ENCODE measurements at places on chromosomes 12 and 14.
A peak's percentile ranks its signal among the peaks of the same experiment; 100 is the strongest.

- DNase-seq: peak; percentile 12
Measured at GRCh38 chr14:23300687-23301223, 1.9 kb downstream of the PPP1R3E start.

DNA sequence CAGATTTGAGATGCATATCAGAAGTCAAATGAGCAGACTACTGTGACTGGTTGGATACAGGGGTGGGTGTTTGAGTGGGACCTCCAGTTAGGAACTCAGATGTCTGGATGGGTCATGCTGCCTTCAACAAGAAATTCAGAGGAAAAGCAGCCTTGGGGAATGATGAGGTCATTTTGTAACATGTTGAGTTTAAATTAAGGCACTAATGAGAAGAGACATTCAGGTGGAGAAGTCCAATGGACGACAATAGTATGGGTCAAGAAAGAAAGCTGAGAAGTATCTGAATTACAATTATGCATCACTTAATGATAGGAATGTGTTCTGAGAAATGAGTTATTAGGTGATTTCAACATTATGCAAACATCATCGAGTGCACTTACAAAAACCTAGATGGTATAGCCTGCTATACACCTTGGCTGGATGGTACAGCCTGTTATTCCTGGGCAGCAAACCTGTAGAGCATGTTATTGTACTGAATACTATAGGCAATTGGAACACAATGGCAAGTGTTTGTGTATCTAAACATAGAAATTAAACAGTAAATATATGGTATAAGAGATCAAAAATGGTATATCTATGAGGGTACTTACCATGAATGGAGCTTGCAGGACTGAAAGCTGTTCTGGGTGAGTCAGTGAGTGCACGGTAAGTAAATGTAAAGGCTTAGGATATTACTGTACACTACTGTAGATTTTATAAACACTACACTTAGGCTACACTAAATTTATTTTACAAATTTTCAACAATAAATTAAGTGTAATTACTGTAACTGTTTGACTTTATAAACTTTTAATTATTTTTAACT, 414.7 kb downstream of the RAD51B start:
- DNase-seq: no peak

- no peak for DNase-seq
Measured at GRCh38 chr12:119180380-119181040, 1.8 kb downstream of the HSPB8 start.

- DNase-seq: no peak
Measured at GRCh38 chr12:67541625-67541991, 106.9 kb upstream of the DYRK2 start.

DNA sequence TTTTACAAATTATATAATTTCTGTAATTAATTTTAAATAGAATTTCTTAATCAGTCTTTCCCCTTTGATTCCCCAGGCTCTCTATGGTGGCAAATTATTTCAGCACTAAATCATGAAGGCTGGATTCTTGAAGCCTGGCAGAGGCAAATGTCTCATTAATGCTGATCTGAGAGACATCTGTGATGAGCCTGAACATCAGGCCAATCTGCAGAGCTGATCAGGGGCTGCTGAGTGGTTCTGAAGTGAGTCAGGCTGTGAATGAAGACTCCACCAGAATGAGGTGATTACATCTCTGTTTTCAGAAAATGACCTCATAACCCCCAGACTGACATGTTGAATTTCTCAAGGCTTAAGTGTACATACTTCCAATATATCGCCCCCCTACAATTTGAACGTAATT, 124.2 kb upstream of the MIS18BP1 start:
- no peak for DNase-seq

DNA sequence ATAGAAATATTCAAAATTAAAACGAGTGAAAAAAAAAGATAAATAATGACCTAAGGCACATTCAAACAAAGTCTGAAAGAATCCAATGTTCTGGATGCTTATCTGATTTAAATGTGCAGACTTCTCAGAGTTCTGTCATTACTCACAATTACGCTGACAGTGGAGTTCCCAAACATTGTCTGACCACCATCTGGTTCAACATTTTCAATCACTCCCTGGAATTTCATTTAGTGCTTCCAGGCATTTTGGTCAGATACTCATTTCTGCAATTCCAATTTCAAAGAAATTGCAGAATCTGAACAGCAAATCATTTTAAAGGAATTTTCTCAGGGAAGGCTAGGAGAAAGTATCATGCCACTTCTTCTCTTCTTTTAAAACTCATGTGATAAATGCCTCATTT, 398.2 kb upstream of the PDE3A start:
- no peak for DNase-seq

DNA sequence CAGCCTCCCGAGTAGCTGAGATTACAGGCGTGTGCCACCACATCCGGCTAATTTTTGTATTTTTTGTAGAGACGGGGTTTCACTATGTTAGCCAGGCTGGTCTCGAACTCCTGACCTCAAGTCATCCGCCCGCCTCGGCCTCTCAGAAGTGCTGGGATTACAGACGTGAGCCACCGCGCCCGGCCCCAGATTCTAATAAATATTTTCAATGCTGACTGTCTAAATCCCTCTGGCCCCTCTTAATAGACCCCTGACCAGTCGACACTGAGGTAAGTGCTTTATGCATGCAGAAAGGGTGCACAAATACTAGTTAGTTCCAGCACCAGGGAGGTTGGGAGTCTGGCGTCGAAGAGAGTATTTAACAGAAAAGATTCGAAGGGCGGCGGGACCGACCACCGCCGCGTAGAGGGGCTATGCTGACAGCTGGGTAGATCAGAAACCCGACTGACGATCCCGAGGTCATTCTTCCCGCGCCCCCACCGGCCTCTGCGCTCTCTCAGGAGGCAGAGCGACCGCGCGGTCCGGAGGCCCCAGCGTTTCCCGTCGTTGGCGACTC, 1.1 kb upstream of the SPATS2 start:
- no peak for DNase-seq

GRCh38 chr14:105100910-105101309, 35.7 kb upstream of the GPR132 start:
- no peak for DNase-seq

DNA sequence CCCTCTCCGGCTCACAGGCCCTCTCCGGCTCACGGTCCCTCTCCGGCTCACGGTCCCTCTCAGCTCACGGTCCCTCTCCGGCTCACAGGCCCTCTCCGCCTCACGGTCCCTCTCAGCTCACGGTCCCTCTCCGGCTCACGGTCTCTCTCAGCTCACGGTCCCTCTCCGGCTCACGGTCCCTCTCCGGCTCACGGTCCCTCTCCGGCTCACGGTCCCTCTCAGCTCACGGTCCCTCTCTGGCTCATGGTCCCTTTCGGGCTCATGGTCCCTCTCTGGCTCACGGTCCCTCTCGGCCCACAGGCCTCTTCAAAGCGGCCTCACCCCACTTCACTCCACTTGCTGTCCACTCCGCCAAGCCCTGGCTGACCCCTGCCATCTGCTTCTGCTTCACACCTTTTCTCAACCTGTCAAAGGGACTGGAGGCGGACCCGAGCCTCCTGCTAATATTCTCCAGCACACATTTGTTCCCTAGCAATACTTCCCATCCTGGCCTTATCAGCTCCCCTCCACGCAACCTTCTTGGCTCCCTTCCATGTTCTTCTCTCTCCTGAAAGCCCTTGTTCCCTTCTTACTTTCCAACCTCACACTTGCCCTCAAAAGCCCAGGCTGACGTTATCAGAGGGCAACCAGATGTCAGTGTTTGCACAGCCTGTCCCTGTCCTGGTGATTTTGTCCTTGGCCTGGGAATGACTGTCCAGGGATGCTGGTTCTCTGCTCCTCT, 176.7 kb downstream of the CALM1 start:
- no peak for DNase-seq

DNA sequence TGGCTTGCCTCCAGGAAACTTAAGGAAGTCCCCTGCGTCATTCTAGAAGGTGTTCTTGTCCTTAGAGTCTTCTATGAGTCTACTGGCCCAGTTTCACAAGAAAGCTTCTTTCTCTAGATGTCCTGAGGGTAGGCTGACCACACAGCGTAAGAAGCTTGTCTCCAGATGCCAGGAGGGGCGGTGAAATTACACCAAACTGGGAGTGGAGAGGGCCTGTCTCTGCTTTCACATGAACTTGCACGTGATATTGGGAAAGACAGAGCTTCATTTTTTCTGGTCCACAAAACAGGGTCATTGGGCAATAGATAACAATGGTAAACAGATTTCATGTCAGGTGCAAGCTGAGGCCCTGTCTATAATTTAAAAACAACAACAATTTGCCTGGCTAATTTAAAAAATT, 85.7 kb upstream of the TBX3 start:
- DNase-seq: no peak

- no peak for DNase-seq
Measured at GRCh38 chr12:59004456-59004855, 84.2 kb upstream of the LRIG3 start.

DNA sequence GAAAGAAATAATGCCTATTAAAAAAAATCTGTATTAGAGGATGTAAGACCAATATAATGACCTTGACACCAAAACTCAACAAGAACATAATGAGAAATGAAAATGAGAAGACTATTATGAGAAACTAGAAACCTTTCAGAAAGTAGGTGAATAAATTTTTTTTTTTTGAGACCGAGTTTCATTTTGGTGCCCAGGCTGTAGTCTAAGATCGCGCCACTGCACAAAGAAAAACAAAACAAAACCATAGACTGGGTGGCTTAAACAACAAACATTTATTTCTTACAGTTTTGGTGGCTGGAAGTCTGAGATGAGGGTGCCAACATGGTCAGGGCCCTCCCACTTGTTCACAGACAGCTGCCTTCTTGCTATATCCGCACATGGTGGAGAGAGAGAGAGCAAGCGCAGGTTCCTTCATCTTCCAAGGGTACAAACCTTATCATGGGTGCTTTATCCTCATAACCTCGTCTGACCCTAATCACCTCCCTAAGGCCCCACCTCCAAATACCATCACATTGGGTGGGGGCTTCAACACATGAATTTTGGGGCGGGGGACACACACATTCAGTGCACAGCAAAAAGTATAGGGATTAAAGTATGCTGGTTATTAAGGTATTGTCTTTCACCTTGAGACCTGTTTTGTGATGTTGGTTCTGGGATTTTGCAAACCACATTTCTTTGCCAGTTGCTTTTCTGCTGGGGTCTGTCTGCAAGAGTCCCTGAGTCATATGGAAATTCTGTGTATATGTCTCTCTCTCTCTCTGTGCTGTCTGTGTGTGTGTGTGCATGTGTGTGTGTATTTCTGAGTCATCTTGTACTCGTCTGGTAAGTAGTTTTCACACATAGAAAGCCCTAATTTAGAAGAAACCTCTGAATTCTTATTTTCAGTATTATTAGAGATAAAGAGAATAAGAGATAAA, 26.2 kb downstream of the ZCRB1 start:
- peak; percentile 22 for DNase-seq

DNA sequence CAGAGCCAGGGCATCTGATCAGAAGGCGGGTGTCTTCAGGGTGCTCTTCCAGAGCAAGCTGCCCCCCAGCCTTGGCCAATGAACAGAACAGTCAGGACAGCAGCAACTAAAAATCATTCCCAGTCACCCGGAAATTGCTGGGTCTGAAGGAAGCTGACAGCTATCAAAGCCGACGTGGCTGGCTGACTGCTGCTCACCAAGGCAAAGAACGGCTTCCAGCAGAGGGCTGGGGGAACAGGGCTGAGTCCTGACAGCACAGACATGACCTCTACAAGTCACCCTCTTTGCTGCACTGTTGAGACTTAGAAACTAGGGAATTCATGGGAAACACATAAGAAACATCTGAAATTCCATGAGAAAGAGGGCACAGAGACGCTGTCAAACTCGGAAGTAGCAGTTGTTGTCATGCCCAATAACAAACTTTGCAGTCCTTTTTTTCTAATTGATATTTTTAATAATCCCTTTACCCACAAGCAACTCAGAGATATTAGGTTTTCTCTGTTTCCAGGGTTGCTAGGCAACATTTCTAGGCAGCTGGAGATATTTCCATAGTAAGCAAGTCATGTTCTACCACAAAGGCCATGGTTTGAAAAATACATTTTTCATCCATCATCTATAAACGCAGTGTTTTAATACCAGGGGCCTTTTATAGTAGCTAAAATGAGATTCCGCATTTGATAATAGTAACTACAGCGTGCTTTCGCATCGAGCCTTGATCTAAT, 365.2 kb downstream of the SEC23A start:
- no peak for DNase-seq

GRCh38 chr12:69096669-69097335, 142.6 kb upstream of the CPSF6 start:
- no peak for DNase-seq

GRCh38 chr12:42156232-42156631, 11.6 kb upstream of the GXYLT1 start:
- DNase-seq: no peak

DNA sequence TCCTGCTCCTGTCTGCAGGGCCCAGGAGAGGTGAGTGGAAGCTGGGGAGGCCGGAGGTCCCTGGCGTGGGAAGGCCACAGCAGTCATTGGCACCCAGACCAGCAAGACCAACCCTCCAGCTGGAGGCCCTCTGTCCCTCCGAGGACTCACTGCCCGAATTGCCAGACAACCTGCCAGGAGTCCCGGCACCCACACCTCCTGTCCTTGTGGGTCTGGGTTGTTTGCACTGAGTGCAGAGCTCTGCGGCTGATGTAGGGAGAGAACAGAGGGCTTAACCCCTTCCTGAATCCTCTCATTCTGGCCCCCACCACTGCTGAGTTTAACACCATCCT, 204.9 kb downstream of the KIF26A start:
- DNase-seq: no peak

GRCh38 chr12:51753980-51754675, 94.4 kb downstream of the FIGNL2 start:
- DNase-seq: no peak

DNA sequence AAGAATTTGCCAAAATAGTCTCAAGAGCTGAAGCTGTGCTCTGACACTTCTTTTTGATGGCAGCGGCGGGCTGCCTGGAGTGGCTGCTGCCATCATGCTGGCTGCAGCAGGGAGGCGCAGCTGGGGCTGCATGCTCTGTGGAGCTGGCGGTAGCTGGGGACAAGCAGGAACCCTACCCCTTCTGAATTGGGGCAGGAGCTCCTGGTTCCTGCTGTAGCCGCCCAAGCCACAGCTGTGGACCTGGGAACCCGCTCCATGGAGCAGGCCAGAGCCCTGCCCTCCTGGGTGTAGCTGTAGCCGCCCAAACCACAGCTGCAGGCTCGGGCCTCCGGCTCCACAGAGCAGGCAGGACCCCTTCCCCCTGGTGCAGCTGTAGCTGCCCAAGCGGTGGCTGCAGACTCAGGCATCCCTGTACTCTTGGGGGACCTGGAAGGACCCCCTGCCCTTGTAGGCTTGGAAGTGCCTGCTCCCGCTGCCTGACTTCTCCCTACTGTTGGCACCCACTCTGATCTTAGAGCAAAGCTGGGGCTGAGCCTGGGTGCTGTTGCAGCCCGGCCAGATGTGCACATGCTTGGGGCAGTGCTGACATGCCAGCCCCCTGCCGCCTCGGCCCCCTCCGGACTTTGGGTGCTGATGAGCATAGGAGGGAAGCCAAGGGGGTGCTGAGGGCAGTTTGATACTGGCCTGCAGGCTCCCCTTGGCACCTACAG, 33.3 kb downstream of the APAF1 start:
- no peak for DNase-seq

GRCh38 chr14:95761436-95761835, 47.5 kb upstream of the TCL1A start:
- no peak for DNase-seq

DNA sequence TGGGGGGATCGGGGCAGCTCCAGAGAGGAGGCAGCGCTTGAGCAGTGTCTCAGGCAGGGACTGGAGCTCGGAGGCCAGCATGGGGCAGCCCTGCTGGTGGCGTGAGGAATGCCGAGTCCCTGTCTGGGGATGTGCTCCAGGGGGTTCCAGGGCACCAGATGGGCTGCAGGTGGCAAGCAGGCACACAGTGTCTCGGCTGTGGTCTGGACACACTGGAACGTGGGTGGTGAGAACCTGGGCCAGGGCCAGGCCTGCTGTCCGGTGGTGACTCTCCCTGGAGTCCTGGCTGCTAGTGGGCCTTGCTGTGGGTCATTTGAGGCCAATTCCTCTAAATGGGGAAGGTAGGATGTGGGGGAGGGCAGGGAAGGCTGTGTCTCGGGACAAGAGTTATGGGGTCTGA, 199.4 kb upstream of the RTL1 start:
- DNase-seq: no peak
